ENCODE measurements at places on chromosomes 2 and 18.
A peak's percentile ranks its signal among the peaks of the same experiment; 100 is the strongest.

GRCh38 chr2:3447789-3448317 lies 68.4 kb downstream of the TRAPPC12 start:
- DNase-seq, result no peak

GRCh38 chr2:67571785-67572718 lies 174.9 kb downstream of the ETAA1 start:
- DNase-seq, result no peak

DNA sequence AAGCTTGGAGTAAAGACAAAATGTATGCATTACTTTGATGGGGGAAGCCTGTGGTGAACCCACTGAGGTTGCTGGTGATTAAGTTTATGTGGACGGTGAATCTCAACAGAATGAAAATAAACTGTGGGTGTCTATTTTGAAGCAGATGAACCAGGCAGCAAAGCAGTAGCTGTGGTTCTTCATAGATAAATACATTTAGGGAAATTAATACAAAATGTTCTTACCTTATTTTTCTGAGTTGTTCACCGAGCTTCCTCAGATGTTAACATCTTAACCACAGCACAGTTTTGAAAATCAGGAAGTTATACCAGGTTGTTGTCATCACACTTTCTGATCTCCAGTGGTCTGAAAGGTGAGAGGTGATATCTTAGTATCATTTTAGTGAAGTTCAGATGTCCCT lies 53.9 kb downstream of the NCK2 start:
- DNase-seq, result no peak

DNA sequence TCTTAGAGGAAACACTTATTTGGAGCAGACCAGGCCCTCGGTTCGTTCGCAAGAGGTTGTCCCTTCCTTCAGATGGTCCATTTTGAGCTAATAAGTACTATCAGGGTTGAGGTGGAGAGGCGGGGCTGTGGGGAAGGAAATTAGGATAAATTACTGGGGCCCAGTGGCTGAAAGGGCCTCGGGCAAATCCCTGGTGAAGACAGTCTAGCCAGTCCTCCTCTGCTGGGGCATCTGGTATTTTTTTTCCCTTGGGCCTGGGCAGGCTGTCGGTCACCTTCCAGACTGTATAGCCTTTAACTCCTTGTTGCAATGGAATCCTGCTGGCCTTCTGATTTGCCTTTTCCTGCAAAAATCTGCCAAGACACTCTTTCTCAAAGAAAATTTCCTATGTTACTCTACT lies 1.7 kb upstream of the MYO3B start:
- DNase-seq, result no peak

GRCh38 chr2:113834051-113834730 lies 55.7 kb upstream of the ACTR3 start:
- DNase-seq, result no peak

DNA sequence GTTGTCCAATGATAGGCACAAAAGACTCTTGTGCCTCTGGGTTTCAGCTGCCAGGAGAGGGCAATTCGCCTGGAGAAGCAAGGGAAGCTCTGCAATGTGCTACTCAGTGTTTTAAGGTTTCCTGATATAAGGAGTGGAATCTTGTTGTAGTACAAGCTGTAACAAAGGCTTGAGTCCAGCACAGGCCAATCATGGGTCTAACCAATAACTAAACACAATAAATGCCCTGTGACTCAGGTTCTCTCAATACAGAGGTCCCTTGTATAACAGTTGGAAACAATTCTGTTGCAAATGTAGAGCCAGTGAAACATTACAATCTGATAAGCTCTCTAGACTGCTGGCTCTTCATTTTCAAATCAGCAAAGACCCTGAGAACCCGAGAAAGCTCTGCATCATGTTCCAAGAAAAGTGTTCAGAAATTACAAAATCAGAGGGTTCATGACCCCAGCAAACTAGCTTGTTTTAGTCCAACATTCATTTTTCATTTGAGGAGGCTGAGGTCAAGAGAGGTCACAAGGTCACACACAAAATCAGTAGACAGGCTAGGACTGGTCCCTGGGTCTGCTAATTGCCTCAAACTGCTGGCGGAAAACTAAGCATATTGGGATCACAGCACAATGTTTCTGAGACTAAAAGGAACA lies 59.0 kb upstream of the DNMT3A start:
- DNase-seq, result peak; percentile 84

- no peak for DNase-seq
Observed at GRCh38 chr2:96353606-96354101, 18.1 kb downstream of the NCAPH start.

DNA sequence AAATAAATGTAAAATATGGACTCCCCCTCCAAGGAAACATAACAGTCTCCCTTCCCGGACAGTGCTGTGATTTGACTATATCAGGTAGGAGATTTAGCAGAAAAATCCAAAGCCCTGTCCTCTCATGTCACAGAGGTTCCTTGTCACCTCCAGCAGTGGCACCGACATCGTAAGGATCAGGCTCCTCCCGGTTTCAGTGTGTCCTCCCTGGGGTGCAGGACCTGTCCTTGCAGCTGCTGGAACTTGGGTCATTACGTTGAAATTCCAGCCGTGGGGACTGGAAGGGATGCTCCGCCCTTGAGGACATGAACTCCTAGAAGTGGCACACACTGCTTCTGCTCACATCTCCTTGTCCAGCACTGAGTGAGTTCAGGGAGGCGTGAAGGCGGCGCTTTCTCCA lies 101.1 kb upstream of the ODC1 start:
- no peak for DNase-seq

GRCh38 chr2:110099038-110099425 lies 16.6 kb downstream of the MALL start:
- DNase-seq, result no peak

Data from NCI-H1694 treated with DMSO at 0.1 percent for 48 hours (cell line).